Mucosa of gallbladder (tissue), 1 donor: ENCODE measurements at places on chromosomes 11 and 22. TPM values are rescaled to one million over a fixed set of nuclear protein-coding genes. Genes with fewer than 3 reads are reported as not detected.

GRCh38 chr11:109371444-109372176 lies 50.4 kb upstream of the C11orf87 start:
- no peak for DNase-seq

- DNase-seq: no peak
Measured at GRCh38 chr11:109306322-109306721, 115.7 kb upstream of the C11orf87 start.

GRCh38 chr22:43295173-43295572 lies 48.0 kb downstream of the SCUBE1 start:
- no peak for DNase-seq

- no peak for DNase-seq
Measured at GRCh38 chr11:73204711-73205121, 13.4 kb upstream of the P2RY2 start.

- no peak for DNase-seq
Measured at GRCh38 chr11:90326647-90327046, 103.8 kb upstream of the CHORDC1 start.

- DNase-seq: no peak
Measured at GRCh38 chr11:8250981-8251615, 12.6 kb downstream of the LMO1 start.

DNA sequence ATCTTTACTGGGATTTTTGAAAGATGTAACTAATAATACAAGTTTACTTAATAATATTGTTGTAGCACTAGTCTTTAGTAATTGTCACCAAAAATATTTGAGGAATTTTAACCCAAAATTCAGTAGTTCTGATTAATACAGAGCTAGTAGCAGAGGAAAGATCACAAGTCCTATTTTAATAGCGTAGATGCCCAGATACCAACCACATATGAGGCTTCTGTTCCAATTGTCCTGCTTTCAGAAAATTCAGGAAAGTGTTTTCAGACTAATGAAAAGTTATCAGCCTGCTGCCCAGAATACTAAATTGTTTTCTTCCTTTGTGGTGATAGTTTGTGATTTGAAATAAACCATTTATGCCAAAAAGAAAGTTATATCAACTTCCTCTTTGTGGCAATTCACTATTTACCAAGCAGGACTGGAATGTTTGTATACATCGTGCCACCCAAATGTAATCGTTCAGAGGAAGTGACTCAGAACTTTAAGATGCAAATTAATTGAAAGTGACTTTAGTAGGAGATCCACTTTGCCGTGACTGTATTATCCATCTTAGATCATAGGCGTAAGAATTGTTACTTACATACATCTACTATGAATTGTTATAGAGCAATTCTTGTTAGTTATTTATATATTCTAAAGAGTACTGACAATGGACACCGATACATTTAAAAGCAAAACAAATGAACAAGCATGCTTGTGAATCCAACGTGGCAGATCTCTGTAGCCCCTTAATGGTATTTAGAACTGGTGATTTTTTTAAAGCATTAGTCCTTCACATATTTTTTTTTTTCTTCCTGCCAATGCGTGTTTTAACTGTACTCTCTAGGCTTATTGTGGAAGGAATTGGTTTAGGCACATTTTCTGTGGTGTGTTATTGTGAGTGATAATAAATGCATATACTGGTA lies 231.0 kb downstream of the DDX10 start:
- DNase-seq: no peak

- no peak for DNase-seq
Measured at GRCh38 chr22:27329966-27330645, 471.4 kb downstream of the MN1 start.

GSTT2 gene
- total RNA-seq: 0.81 TPM

SCUBE2 gene
- total RNA-seq: 22.0 TPM

ESAM gene
- total RNA-seq: 22.0 TPM
